Mammary epithelial cell (primary cell): ENCODE measurements at places on chromosomes 2 and 18. TPM values are rescaled to one million over a fixed set of nuclear protein-coding genes. Genes with fewer than 3 reads are reported as not detected.

Gene RTP5
- total RNA-seq: not detected

Gene FANCL
- total RNA-seq: 7.8 and 18.6 TPM in 2 replicates

Gene SERPINB2
- 0.67 TPM for total RNA-seq

Gene PSD4
- 21.4 and 28.6 TPM in 2 replicates for total RNA-seq

Gene MC5R
- total RNA-seq: not detected

Gene UGT1A6
- 10.5 TPM for total RNA-seq

Gene AKAIN1
- not detected for total RNA-seq

Gene PMAIP1
- total RNA-seq: 34.3 and 51.5 TPM in 2 replicates

Gene ERFE
- total RNA-seq: 1.0 TPM

Gene REG1B
- total RNA-seq: not detected

Gene MAP3K20
- 109 and 120 TPM in 2 replicates for total RNA-seq

Gene LOXHD1
- total RNA-seq: not detected in 2 replicates

Gene SCYGR4
- not detected in 2 replicates for total RNA-seq

Gene CTIF
- total RNA-seq: 70.8 and 87.4 TPM in 2 replicates

Gene IKZF2
- total RNA-seq: 17.3 TPM

Gene MAPRE3
- 25.0 and 31.9 TPM in 2 replicates for total RNA-seq

Gene SLC5A7
- total RNA-seq: not detected

Gene FAP
- total RNA-seq: 216 TPM

Gene SRD5A2
- total RNA-seq: 0.08 TPM in 1 of 2 replicates, not detected in the other

Gene ARHGEF33
- total RNA-seq: 0.19 and 0.32 TPM in 2 replicates

Gene CHRNG
- total RNA-seq: not detected

Gene FBXO41
- 6.7 TPM for total RNA-seq

Gene C2orf80
- total RNA-seq: not detected in 2 replicates

Gene SERPINB12
- total RNA-seq: not detected

Gene DSC1
- 1.2 TPM for total RNA-seq

Gene DPYSL5
- total RNA-seq: not detected

Gene SERPINB3
- total RNA-seq: 12.7 TPM

Gene BOLL
- not detected for total RNA-seq

Gene WNT6
- not detected for total RNA-seq

Gene NPPC
- total RNA-seq: not detected in 2 replicates

Gene CFAP221
- total RNA-seq: not detected in 2 replicates

Gene SLC38A11
- total RNA-seq: not detected

Gene CD8B2
- not detected for total RNA-seq

Gene HMSD
- not detected for total RNA-seq

Gene CREB1
- 42.3 TPM for total RNA-seq

Gene MC4R
- not detected for total RNA-seq

Gene VWA3B
- not detected for total RNA-seq

Gene NCKAP5
- 9.3 TPM for total RNA-seq

Gene SAG
- not detected for total RNA-seq

Gene GPR75
- total RNA-seq: 2.9 and 4.7 TPM in 2 replicates
